ENCODE measurements at places on chromosomes 12 and 14.

DNA sequence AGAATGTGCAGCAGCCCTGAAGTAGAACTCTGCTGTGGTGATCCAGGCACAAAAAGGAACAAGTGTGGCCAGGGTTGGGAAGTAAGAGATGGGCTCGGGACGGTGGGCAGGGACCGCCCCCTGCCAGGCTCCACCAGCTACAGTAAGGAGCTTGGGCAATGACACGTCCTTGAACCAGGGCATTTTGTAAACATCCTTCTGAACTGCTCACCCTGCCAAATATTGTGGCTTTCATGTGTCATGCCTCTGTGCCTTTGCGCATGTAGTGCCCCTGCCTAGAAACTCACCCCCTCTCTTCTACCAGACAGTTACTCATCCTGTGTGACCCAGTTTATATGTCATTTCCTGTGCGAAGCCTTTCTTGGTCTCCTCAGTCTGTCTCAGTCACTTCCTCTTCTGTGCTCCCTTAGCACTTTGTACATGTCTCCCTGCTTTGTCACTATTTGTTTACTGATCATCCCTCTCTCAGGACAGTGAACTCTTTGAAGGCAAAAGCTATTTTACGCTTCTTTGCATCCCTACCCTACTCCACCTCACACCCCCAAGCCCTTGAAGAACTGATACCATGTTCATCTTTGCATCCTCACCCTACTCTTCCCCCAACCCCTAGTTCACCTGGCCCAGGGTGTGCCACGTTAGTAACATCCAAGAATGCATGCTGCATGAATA, 108.9 kb upstream of the PLEKHG7 start:
- no peak for DNase-seq

GRCh38 chr14:70810621-70811020, 1.3 kb upstream of the MAP3K9 start:
- DNase-seq: no peak

- DNase-seq: no peak
Measured at GRCh38 chr12:49863946-49864797, 21.3 kb upstream of the BCDIN3D start.

DNA sequence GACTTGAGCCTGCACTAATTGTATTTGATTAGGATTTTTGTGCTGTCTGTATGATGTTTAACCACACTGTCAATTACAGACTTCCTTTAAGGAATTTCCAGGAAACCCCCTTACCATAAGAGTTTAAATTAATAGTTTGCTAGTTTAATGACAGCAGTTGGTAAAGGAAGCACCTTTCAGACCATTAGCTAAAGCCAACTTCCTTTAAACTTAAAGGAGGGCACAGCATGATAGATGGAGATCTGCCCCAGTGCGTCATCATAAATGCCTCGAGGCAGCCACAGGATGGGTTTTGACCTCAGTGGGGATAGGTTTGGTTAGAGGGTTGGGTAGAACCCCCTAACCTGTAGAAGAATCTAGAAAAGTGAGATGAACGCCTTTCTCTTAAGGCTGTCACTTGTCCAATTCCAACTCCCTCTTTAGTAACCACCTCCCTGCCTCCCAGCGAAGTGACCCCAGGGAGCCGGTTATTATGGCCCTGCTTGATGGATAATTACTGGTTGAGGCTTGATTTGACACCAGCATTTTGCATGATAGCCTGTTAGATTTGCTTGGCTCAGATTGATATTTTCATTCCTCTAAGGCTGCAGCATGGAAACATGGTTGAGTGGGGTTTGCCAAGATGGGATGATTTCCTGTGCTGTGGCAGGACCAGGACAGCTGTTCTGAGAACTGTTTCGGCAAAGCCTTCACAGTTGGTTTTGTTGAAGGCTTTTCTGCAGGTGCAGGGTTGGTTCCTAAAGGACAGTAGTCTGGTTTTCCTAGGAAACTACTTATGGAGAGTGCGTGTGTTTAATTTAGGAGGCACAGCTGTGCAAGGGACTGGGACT, 62.7 kb downstream of the CHST11 start:
- DNase-seq: no peak

GRCh38 chr14:68573126-68573525, 219.7 kb downstream of the ZFP36L1 start:
- DNase-seq: no peak

- DNase-seq: no peak
Measured at GRCh38 chr14:24965934-24966578, 83.9 kb downstream of the STXBP6 start.

GRCh38 chr12:56315249-56315621, 553 bp downstream of the CNPY2 start:
- no peak for DNase-seq

- DNase-seq: no peak
Measured at GRCh38 chr12:116977465-116978380, 67.0 kb downstream of the FBXW8 start.

GRCh38 chr12:20548611-20549010, 146.5 kb upstream of the SLCO1C1 start:
- DNase-seq: no peak

DNA sequence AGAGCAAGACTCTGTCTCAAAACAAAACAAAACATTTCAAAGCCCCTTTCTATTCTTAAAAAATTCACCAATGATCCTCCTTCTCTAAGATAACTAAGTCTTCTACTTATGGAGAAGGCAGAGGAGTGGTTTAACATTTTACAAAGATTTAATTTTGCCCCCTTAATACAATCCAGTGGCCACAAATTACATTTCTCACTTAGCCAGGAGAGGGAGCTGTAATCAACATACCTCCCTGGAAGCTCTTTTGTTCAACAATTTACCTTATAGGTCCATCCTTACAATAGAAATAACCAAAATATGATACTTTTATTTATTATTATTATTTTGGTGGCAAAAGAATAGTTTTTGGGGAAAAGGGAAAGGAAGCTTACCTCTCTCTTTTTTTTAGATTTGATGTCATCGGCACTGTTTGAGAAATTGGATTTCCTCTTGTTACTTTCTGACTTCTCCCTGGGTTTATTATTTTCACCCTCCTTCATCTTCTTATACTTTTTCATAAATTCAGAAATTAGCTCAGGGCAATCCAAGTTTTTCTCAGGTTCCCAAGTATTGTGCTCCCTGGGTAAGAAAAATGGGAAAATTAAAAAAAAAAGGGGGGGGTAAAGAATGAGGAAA, 28.1 kb downstream of the CBX5 start:
- no peak for DNase-seq

- no peak for DNase-seq
Measured at GRCh38 chr12:74393272-74393671, 144.4 kb upstream of the ATXN7L3B start.

DNA sequence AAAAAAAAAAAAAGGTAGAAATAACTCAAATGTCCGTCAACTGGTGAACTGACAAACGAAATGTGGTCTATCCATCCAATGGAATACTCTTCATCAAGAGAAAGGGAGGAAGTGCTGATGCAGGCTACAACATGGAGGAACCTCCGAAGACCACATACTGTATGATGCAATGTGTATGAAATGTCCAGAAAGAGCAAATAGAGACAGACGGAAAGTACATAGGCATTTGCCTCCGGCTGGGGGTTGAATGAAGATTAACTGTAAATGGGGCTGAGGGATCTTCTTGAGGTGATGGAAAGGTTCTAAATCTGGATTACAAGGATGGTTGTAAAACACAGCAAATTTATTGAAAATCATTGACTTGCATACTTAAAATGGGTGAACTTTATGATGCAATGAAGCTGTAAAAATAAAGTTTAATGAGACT, 35.4 kb downstream of the DLK1 start:
- DNase-seq: peak; percentile 13

- no peak for DNase-seq
Measured at GRCh38 chr14:64674829-64675228, 29.4 kb upstream of the PLEKHG3 start.

DNA sequence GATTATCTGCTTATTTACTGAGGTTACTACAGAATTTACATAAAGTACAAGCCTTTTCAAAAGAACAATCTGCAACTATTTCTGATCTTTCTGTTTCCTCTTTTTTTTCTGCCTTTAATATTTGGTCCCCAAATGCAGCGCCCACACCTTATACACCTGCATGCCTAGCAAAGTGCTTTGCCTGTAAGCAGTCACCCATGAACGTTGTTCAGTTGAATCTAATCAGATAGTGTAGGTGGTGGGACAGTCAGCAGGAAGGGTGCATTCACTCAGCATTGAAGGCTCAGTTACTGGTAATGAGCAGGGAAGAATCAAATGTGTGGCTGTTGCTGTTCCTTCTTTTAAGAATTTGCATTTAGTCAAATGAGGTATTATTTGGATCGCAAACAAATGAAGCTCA, 108.4 kb downstream of the GPR135 start:
- DNase-seq: no peak

DNA sequence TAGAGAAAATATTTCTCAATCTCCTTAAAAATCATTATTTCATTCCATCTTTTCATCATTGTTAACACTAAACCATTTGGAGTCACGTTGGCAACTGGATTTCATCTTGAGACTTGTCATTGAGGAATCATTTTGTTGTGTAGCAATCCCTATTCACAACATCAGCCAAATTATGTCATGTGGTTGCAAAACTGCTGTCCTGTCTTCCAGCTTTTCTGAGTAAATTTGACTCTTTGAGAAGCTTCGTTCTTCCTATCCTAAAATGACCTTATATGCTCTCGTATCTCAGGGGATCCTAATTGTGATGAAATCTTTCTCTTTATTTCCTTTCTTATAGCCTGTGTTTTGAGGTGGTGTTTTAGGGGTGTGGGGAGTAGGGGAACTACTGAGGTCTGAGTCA, 30.6 kb upstream of the KICS2 start:
- no peak for DNase-seq

- no peak for DNase-seq
Measured at GRCh38 chr14:102593061-102593824, 794 bp downstream of the RCOR1 start.

DNA sequence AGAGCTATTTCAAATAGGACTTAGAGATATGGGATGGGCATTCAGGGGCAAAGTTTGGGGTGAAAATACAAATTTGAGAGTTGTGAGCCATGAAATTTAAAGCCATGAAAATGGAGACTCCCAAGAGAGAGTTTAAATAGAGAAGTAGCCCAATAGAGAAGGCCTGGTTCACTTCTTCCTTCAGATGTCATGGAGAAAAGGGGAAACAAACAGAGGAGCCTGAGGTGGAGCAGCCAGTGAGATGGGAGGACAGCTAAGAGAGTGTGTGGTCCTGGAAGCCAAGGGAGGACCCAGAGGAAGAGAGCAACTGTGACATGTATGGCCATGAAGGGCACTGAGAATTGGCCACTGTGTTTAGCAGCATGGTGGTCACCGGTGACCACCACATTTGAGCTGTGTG, 12.3 kb upstream of the DYNLL1 start:
- DNase-seq: no peak

DNA sequence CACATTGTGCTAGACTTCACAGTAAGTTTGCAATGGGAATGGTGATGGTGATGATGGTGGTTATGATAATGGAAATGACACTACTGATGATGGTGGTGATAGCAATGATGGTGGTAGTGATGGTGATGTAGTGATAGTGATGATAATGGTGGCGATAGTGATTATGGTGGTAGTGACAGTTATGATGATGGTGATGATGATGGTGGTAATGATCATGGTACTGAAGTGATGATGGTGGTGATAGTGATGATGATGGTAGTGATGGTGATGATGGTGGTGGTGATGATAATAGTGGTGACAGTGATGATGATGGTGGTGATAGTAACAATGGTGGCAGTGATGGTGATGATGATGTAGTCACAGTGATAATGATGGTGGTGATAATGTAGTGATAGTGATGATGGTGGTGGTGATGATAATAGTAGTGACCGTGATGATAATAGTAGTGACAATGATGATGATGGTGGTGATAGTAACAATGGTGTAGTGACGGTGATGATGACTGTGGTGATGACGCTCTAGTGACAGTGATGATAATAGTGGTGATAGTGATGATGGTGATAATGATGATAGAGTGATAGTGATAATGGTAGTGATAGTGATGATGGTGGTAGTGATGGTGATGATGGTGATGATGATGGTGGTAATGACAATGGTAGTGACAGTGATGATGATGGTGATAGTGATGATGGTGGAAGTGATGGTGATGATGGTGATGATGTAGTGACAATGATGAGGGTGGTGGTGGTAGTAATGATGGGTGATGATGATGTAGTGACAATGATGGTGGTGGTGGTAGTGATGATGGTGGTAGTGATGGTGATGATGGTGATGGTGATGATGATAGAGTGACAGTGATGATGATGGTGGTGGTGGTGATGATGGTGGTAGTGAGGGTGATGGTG, 222.9 kb upstream of the PWP1 start:
- no peak for DNase-seq

- no peak for DNase-seq
Measured at GRCh38 chr12:91432089-91432488, 249.5 kb upstream of the DCN start.

DNA sequence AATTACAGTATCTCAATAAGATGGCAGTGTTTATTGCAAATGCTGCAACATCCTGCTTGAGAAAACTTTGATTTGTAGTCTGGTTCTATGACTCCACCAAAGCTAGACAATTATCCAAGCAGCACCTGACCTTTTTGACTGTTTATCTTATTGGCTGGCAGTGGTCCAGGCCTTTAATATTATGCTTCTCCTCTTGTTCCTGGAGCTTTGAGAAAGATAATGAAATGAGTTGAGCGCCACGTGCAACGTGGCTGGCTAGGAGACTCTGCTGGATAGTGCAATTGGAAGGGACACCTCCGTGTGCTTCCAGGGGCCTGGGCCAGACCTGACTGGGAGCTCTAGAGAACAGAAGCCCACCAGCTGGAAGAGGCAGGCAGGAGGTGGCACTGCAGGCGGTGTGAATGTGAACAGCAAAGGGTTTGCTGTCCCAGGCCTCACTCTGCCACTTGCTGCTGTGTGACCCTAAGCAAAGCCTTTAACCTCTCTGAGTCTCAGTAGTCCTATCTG, 349.3 kb downstream of the CACNA1C start:
- DNase-seq: no peak

DNA sequence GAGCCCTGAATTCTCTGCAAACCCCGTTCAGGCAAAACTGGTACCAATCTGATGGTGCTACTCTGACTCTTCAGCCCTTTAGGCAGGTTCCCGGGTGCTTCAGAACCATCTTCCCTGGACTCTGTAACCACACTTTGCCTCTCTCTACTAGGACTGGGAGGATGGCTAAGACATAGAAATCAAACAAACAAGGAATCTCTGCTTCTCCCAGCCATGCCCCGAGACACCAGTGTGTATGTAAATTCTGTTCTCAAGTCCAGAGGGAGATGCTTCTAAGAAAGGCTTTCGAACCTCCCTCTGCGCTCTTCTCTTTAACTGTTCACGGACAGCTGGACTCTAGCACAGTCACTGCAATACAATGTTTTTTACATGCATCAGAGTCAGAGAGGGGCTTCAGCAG, 1.9 kb upstream of the KCNK10 start:
- DNase-seq: no peak

GRCh38 chr12:91778091-91778832, 367.4 kb downstream of the BTG1 start:
- no peak for DNase-seq

GRCh38 chr12:67669217-67669933, 20.8 kb downstream of the DYRK2 start:
- no peak for DNase-seq
